ENCODE measurements at places on chromosomes 16 and 17.

DNA sequence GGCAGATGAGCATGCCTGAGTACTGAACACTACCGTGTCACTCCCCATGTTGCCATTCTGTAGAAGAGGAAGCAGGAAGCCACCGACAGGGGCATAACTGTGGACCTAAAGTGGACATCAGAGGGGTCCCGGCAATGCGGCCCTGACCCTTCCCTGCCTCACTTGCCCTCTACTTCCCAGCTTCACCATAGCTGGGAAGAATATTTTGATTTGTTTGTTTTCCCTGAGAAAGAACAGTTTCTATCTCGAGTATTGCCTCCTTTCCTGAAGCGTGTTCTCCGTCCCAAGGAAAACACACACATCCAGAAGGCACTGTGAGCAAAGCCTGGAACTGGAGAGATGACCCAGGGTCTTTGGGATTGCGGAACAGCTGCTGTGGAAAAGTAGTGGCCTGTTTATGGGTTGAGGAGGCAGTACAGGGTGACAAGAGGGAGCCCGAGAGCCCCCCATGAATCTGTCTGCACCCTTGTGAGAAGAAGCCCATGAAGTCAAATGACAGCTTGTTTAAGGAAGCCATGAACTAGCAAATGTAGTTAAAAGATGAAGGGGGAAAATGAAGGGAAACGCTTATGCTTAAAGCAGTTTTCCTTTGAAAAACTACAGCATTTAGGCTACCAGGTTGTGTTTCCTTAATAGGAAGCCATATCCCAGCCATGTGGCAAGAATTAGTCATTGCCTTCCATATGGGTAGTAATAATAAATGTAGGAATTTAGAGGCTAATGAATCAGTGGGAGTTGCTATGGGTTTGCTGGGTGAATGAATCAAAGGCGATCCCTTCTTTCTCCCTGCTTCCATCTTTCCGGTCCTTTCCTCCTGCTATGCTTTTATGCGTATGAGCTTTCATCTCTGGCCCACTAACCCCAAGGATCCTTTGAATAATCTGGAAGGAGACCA, 90.0 kb upstream of the TBX2 start:
- no peak for DNase-seq

DNA sequence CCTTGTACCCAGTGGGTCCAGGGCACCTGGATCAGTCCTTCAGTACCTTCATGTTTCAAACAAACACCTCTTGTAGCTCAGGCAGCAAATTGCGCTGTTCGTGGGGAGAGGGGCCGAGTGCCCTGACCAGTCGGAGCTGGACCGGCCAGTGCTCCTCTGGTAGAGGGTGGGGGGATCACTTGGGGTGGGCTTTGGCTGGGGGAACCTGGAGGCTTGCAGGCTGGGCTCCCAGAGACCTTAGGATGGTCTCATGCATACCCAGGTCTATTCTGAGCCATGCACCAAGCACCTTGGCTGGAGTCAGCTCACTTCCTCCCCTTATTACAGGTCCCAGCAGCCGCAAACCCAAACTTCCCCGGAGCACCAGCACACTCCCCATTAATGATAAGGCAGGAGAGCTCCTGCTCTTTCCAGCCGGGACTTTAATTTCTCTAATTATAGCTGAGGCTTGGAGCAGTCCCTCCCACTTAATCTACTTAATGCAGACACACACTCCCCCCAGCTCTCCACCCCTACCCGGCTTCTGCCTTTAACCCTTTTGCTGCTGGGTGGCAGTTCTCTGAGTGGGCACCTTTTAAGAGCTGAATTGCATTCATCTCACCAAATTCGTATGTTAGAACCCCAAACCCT, 26.3 kb upstream of the MGAT5B start:
- DNase-seq: no peak

- no peak for DNase-seq
Observed at GRCh38 chr16:72171236-72171635, 719 bp downstream of the PMFBP1 start.

DNA sequence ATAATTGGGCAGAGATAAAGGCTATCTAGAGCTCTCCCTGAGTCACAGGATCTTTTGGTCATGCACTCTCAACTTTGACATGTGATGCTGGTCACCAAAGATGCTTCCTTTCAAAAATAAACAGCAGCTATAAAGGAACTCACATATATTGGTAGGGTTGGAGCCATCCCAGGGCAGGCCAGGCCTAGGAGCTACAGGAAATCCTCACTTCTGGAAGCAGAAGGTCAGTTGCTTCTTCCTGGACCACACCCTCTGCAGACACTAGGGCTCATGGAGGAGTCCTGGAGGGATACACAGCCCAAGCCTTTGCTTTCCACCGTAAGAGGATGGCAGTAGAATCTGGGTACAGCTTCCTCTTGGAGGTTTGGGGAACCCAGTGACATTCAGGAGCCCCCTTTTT, 24.6 kb downstream of the SOST start:
- no peak for DNase-seq

GRCh38 chr16:49756775-49757558, 98.9 kb downstream of the ZNF423 start:
- no peak for DNase-seq

- no peak for DNase-seq
Observed at GRCh38 chr16:74487634-74488495, 66.6 kb upstream of the CLEC18B start.

DNA sequence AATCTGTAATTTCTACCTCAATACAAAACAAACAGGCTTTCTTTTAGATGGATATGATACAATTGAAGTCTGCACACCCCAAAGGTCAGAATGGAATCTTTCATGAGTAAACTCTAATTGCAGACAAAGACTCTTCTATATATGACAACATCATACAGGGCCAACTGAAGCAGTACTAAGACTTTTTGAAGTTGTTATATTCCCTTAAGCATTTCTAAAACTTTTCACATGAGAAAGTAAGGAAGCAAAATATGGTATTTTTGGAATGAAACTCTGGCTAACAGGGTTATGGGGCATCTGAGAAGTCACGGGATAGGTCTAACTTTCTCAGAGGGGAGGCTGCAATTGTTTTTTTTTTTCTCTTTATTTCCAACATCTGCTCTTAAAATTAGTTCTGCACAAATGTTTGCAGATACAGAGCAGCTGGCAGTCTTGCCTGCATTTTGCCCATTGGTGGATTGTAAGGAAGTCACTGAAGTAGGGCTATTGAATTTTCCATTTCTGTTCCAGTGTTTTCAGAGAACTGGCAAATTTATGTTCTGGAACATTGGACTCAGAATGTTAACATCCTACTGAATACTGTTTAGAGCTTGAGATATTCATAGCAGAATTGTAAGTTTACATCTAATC, 59.1 kb downstream of the SSH2 start:
- DNase-seq: no peak

- DNase-seq: no peak
Observed at GRCh38 chr17:19391432-19391831, 4.4 kb upstream of the MFAP4 start.

DNA sequence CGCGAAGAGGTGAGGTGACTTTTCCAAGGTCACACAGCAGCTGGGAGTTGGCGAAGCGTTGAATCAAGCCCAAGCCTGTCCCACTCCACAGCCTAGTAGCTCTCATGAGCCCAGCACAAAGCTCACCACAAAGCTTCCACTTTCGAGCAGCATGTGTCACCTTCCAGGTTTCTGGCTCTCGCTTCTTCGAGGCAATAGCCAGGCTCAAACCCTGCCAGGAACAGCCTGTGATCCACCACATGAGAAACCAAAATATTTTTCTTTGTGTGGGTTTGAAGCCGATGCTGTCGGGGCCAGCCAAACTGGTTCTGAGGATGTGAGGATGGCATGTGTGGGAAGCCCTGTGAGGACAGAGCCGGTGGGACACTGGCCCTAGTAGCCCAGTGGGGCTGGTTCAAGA, 68.1 kb downstream of the COG7 start:
- no peak for DNase-seq

DNA sequence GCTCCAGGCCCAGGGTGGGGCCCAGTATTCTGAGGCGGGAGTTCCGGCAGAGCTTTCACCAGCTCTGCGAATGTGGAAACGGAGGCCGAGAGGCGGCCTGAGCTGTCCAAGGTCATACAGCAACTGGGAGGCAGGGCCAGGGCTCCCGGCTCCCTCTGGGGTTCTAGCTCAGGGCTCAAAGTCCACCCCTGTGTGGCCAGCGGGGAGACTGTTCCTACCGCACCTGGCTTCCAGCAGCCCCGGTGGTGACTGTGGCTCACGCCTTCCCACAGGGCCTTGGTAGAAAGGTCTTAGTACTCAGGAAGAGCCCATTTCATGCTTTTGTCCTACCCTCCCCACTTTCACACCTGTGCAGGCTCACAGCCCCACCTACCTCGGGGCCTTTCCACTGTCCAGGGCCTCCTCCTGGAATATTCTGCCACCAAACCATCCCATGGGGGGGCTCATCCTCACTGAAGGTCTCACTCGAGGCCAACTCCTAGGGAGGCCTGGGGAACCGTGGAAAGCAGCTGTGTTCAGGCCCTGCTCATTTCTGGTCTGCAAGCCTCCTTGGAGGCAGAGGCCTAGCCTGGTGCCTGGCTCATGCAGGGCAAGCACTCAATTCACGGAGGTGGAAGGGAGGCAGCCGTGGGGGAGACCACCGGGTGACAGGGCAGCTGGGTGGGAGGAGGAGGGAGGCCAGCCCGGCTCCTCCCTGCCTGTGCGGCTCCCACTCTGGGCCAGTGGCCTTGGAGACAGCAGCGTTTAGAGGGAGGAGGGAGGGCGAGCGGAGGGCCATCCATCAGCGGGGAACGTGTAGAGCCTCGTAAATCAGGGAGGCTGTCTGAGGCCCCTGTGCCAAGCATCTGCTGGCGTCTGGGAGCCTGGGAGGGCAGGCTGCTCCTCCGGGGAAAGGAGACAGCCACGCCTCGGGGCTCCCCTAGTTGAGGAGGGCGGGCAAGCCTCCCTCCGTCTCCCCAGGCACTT, 12.7 kb upstream of the DOC2B start:
- DNase-seq: no peak

DNA sequence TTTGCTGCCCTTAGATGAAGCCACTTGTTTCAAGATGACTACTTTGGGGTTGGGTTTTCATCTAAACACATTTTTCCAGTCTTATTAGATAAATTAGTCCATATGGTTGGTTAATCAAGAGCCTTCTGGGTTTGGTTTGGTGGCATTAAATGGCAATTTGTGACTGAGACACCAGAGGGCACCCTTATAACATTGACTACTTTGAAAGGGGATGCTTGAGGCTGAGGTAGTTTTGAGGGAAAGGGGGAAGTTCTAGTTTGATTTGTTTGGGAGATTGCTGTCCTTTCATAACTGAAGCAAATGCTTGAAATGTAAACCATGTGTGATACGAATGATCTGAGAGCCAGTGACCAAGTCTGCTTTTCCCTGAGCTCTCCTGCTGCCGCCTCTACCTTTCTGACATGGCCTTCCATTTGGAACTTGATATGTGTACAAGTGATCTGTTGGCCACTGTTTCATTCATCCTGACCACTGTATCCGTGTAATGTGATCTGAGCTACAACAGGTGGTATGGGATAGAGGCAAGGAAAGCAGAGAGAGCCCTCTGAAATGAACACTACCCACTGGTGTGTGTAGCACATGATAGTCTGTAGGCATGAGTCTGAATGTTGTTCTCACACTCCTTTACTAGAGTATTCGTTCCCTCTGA, 5.8 kb upstream of the RARA start:
- DNase-seq: no peak

DNA sequence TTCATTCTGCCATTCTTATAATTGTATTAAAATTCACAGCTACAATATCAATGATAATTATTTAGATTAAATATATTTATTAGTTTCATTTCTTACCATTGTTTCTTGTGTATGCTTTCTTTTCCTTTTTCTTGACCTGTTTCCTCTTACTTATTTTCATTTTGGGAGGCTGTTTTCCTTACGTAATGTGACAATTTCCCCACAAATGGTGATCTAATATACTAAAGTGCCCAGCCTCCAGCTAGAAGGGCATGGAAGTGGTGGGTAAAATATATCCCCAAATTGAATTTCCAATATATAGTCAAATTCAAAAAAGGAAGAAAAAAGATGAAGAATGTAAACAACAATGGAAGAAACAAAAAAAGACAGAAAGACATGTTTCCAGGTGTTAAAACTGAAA, 1.5 kb upstream of the ABCA6 start:
- DNase-seq: no peak

- no peak for DNase-seq
Observed at GRCh38 chr17:63503341-63503705, 19.8 kb upstream of the KCNH6 start.

All from activated CD4-positive, CD25-positive, alpha-beta regulatory T cell (primary cell).